CMK (cell line): ENCODE measurements at places on chromosomes 3 and 15.

GRCh38 chr3:43620831-43621655 is 768 bp downstream of the ANO10 start:
- DNase-seq: no peak

GRCh38 chr3:172625404-172625803 is 85.5 kb downstream of the NCEH1 start:
- DNase-seq: no peak

GRCh38 chr3:187746059-187746441 is 782 bp upstream of the BCL6 start:
- DNase-seq: no peak

DNA sequence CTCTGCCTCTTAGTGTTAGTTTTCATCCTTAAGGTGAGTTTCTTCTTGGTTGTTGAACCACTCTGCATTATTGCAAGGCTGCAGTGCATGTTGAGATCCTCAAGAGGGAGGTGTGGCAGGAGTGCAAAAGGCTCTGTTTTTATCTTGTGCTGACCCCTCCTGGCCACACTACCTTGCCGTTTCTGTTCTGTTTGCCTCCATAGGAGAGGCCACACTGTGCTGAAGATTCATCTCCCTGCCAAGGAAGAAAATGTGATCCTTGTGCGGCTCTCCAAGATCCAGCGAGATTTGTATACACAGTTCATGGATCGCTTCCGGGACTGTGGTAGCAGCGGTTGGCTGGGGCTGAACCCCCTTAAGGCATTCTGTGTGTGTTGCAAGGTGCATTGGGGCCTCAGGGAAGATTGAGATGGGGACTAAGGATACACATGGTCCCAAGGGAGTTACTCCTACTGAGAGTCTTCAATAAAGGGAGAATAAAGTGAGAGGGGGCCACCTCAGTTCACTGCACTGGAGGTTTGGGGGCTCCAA is 33.0 kb upstream of the TEX264 start:
- DNase-seq: peak; percentile 60

GRCh38 chr15:82165948-82166376 is 96.6 kb downstream of the EFL1 start:
- no peak for DNase-seq

DNA sequence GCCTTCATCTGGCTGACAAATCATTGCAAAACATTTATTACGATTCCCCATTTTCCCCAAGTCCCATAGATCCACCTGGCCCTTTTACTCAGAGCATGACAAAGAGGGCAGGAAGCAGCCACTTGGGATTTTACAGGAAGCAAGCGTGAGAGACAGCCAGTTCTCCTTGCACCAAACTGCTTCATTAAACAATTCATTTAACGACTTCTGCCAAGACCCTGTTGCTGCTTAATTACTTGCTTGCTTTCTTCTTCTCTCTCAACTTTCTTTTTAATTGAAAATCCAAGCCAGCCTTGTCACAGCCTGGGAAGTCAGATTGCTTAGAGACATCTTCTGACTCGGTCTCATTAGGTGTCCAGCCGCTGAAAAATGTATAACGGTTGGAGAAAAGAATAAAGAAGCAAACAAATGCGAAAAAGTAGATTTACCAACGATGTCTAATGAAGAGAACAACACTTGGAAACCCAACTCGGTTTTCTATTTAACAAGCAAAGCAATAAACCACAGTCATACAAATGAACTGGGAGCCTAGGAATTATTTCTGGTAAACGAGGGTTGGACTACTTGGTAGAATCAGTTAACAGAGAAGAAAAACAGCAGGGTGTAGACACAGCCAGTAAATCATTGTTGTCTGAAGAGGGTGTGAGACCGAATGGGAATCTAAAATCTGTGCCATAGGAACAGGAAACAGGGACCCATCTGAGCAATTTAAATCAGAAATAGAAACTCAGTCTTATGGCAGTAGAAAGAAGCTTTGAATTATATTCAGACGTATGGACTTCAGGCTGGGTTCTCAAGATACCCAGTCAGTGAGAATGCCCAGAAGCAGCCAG is 298.3 kb downstream of the LRRC3B start:
- no peak for DNase-seq

GRCh38 chr3:30646181-30646876 is 39.9 kb downstream of the TGFBR2 start:
- DNase-seq: no peak

DNA sequence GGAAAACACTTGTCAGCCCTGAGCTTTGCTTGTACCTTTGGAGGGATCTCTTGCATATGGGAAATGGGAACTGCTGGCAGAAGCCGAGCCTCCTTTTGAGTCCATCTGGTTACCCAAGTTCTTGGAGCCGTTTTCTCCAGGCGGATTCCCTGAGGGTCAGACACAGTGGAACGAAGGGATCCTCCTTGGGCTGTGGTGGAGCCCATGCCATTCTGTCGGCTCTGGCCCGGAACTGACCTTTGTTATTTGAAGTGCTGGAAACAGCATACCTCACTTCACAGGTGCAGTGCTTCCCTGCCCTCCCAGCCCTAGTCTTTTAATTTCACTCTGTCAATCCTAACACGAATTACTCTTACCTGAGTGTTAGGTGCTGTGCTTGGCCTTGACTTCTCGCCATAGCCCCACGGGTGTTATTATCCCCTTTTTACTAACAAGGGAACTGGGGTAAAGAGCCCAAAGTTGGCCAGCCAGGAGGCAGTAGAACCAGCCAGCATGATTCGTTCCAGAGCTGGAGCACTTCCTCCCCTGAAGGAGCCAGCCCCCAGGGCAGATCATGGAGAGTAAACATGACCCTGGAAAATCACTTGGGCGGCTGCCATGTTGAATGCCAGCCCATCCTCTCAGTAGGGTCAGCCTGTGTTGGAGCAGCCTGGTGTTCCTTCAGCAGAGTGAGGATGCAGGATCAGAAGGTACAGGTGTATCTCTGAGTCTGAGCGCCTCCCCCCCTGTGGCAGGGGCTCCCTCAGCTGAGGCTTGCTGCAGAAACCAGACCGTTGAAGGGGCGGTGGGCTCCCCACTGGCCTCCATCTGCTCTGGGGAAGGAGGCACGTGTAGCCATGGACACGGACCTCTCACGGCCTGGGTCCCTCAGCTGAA is 143.2 kb downstream of the DNAJB8 start:
- DNase-seq: no peak

- no peak for DNase-seq
Measured at GRCh38 chr3:134249935-134250716, 533 bp downstream of the RYK start.

DNA sequence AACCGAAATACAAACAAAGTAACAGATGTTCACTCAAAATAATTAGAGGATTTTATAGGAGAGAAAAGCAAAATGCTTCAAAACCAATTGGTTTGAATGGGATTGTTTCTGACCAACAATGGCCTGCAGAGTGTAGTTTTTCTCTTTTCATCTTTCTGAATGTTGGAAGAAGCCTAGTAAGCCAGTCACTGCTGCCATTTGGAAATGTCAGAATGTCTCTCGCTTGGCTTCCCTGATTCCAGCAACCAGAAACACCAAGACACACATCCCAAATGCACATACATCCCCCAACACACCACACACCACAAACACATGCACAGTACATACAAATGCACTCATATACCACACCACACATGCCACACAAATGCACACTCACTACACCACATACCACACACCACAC is 403.4 kb downstream of the OCA2 start:
- no peak for DNase-seq

DNA sequence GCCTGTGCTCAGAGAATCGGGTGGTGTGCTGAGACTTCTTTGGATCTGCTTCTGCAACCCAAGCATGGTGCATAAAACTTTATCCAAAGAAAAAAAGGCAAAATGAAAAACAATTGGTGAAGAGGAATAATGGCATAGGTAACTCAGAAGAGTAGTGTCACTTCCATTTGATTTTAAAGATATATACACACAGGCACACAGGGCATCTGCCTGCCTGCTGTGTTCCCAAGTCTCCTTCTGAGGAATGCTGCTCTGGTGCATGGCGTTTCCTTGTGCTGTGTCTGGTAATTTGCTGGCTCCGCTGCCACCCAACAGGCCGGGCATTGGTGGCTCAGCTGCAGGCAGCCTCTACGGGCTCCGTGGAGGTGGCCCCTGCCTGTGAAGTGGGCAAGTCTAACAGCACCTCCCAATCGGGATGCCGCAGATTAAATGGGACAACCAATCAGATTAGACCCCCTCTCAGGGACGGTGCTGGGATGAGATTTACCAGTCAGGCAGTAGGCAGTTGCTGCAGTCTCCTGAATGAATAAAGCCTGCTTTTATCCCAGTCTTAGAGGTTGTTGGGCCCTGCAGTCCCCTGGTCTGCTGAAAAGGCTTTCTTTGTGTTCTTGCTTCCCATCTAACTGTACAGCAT is 253.7 kb upstream of the RASGRP1 start:
- DNase-seq: no peak

- DNase-seq: no peak
Measured at GRCh38 chr3:45135959-45136358, 10.2 kb downstream of the CDCP1 start.

DNA sequence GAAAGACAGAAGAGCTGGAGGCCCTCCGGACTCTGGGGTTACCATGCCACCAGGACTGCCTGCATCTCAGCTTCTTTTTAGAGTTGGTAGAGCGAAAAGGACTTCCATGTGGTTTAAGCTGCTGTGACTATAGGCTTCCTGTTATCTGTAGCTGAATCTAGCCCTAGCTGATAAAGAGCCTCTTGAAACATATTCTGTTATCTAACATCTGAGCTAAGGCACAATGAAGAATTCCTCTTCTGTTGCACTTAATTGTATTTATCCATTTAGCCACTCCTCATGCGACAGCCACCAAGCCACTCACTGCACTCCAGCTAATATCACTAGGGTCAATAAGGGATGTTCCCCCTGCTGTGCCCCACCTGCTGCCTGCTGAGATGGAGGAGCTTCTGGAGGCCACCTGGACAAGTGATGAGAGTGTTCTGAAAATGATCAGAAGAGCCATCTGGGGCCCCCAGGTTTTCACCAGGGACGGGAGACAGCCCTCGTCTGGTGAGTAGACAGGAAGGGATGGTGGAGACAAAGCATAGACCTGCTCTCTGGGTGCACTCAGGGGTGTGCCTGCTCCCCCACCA is 94.6 kb upstream of the PLXNA1 start:
- DNase-seq: no peak

DNA sequence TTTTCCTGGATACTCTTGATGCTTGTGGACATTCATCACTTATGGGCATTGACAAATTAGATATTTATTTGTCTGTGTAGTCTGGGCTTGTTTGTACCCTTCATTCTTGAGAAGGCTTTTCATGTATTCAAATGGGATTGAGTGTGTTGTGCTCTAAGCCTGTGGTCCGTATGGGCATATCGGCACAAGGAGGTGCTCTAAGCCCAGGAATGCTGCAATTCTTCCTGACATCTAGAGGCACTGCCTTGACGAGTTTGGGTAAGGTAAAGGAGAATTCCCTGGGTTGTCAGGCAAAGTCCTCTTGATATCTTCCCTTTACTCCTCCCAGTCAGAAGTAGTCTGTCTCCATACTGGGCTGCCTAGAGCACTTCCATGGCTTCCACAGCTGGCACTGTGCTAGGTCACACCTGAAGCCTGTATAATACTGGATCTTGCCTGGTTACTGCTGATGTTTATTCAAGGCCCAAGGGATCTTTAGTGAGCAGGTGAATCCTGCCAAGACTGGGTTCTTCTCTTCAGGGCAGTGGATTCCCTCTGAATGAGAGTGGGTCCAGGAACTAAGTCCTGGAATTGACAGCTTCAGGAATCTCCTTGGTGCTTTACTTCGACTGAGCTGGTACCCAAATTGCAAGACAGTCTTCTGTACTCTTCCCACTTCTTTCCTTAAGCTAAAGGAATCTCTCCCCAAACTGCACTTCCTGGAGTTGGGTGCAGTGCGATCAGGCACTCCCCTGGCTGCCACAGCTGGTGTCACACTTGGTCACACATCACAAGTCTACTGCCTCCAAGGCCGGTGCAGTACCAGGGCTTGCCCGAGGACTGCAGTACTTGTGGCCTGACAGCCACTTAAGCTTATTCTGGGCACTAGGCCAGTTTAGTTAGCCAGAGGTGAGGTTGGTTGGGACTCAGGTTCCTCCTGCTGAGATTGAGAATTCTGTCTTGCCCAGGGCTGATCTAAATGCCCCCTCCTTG is 46.0 kb downstream of the GALK2 start:
- DNase-seq: no peak

- no peak for DNase-seq
Measured at GRCh38 chr15:100642950-100643338, 40.6 kb downstream of the ASB7 start.

DNA sequence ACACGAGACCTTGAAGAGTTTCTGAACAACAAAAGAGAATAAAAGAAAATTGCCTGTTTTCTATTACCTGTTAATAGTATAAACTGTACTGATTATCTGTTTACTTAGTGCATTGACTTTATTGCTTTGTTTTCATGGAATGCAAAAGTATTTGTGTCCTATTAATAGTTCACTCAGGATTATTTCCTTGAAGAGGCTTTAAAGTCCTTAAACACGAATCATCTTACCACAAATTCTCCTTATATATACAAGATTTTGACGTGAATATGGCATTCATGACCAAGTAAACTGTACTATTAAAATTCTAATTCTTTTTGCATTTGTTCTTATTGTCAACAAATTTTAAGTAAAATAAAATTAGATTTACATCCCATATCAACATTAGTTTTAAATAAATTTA is 513.0 kb downstream of the NTRK3 start:
- DNase-seq: no peak

DNA sequence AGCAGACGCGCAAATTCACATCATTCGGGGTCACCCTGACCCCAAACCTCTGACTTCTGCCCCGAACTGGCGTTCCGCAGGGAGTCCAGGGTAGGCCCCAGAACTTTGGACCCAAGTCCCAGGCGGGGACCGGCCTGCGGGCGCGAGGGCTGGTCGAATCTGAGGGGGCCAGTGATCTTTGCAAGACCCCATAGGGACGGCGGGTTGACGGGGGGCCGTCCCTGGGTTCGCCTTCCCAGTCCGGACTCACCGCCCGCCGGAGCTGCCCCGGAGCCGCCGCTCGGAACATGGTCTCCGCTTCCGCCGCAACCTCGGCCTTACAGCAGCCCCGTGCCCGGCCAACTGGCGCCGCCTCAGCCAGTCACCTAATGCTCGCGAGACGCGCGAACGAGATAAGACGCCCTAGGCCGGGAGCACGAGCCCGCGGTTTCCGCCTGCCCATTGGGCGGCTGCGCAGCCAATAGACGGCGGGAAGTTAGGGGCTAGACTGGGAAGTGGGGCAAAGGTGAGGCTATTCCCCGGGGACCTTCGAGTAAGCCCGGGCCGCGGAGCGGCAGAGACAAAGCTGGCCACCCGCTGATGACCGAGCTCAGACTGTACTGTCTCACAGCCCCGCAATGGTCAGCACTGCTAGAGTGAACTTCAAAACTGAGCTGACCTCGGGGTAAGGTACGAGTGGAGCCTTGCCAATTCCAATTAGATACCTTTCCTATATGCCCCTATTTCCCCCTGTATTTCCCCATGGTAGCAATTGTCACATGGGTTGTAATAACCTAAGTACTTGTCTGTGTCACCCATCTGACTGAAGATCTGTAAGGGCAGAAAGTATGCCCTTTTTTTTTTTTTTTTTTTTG is at the start of gene ETFA:
Gene ETFA, minus strand, starts transcription at position 370 of the 854 bp plus-strand sequence. Its CDS starts 81 bp downstream, at position 289.
- peak; percentile 92 for DNase-seq

DNA sequence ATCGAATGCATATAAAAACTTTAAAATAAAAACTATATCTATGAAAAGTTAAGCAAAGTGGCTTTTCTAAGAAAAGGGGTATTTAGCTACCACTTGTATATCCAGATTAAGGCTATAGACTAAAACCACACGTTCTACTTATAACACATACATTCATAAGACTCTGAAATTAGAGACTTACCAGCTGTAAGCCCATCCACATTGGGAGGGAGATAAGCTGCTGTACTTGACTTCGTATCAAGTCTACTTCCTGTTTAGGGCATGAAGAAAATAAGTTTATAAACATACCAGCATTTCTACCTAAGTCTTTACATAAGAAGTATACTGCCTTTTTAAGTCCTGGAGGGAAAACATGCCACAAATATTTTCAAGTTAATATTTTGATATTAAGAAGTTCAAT is 27.7 kb downstream of the AQR start:
- peak; percentile 17 for DNase-seq
